Activated CD8-positive, alpha-beta memory T cell treated with anti-CD3 and anti-CD28 coated beads, Interleukin-2, amount 10 ng/mL, durations not matched to agents 7 days and 5 days (primary cell): ENCODE measurements at places on chromosomes 7 and 10. TPM values are rescaled to one million over a fixed set of nuclear protein-coding genes. Genes with fewer than 3 reads are reported as not detected.

DNA sequence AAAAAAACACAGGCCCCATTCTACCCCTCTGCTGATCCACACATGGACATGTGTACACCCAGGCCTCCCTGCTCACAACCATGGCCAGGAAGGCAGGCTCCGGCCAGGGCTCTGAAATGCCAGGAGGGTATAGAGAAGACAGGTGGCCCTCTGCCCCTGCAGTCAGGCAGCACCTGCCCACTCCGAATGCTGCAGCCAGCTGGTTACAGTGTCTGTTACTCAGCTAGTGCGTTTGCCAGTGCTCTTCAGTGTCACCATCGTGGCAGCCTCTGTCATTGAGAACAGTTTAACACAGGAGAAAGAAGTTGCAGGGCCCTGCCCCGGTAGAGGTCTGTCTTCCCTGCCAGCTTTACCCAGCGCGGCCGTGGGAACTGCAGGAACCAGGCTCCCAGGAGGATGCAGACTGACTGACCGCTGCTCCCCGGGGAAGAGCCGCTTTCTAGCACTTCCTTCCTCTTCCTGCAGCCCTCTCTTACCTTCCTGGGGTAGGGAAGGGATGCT is 128.8 kb upstream of the FAM20C start:
- H3K4me1 ChIP-seq = peaks cover 10% of the 10 kb centered on the region
- no peak overlapping the region for H3K4me3 ChIP-seq
- no peaks in the 10 kb centered on the region for H3K36me3 ChIP-seq
- H3K27me3 ChIP-seq = no peaks in the 10 kb centered on the region
- DNase-seq = no peak

DNA sequence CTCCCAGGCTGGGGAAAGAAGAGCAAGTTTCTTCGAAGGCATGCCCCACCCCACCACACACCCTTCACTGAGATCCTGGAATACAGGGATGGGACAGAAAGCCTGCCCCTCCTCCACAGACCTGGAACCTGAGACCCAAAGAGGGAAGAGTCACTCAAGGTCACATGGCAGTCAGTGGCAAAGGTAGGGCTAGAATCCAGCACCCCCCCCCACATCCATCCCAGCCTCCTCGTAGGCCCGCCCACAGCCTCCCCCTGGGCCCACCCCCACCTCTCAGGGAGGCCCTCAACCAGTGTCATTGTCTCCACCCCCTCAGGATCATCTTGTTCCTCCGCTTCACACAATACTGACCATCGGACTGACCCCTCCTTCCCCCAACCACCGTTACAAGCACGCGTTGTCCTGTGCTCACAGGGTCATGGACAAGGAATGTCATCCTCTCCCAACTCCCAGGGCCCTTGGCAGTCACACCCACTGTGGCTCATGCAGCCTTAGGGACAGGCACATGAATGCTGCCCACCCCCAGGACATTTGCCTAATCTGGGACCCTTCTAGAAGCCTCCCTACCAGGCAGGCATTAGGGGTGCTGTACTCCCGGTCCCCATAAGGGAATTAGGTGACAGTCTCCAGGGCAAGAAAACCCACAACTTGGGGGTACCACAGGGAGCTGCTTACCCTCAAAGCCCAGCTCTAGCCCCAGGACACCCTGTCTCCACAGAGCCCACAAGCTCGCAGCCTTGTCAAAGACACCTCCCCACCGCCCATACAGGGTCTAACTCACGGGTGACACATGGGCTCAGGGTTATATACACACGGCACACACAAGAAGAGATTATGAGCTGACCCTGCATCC is 1.4 kb downstream of the KCNH2 start:
- no peaks in the 10 kb centered on the region for H3K36me3 ChIP-seq
- H3K4me3 ChIP-seq = no peak overlapping the region
- H3K4me1 ChIP-seq = peaks cover 21% of the 10 kb centered on the region

GRCh38 chr7:101362334-101363195 is at the start of gene COL26A1:
TSS of gene COL26A1 (plus strand) at chr7:101362875. CDS start at chr7:101363033, 158 bp downstream.
- peaks cover 38% of the 10 kb centered on the region for H3K27me3 ChIP-seq
- H3K27ac ChIP-seq = no peak within 1 kb of the TSS
- no peaks in the 10 kb centered on the region for H3K36me3 ChIP-seq

DNA sequence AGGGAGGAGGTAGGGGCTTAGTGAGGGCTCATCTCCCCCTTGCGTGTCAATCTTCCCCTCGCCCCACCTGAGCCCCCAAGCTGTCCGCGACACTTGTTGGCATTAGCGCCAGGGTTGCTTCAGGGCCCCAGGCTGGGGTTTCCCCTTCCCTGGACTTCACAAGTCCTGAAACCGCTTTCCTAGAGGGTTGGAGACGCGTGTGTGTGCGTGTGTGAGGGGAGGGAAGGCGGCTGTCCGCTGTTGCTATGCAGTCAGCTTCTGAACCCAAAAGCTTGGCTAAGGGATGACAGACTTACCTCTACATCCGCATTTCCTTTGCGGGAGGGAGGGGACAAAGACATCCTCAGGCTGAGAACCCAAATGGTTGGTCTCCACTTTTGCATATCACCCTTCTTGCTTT is 803 bp downstream of the GOLGA7B start:
- no peaks in the 10 kb centered on the region for H3K36me3 ChIP-seq
- no peak for DNase-seq
- peak overlapping the region; percentile 63 for H3K27ac ChIP-seq
- H3K4me3 ChIP-seq = peak overlapping the region; percentile 76

HOXA7 gene
- not detected for total RNA-seq

DNA sequence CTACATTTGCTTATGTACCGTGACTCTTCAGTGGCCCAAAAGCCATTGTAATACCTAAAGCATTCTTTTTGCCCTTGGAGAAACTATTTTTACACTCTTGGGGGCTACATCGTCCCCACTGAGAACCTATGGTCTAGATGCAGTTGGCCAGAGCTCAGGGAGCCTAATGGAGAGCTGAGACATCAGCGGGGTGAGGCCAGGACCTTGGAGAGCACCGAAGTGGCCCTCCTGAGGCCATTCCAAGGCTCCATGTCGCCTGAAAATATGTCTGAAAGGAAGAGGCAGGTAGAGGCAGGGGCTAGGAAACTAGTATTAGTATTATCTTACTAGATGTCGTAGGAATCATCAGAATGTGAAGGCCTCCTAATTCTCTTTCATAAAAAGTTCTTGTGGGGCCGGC is 4.9 kb downstream of the PKD2L1 start:
- H3K27me3 ChIP-seq = peaks cover 13% of the 10 kb centered on the region
- no peak overlapping the region for H3K4me3 ChIP-seq

TSPAN33 gene
- total RNA-seq = 6.1 TPM

DNA sequence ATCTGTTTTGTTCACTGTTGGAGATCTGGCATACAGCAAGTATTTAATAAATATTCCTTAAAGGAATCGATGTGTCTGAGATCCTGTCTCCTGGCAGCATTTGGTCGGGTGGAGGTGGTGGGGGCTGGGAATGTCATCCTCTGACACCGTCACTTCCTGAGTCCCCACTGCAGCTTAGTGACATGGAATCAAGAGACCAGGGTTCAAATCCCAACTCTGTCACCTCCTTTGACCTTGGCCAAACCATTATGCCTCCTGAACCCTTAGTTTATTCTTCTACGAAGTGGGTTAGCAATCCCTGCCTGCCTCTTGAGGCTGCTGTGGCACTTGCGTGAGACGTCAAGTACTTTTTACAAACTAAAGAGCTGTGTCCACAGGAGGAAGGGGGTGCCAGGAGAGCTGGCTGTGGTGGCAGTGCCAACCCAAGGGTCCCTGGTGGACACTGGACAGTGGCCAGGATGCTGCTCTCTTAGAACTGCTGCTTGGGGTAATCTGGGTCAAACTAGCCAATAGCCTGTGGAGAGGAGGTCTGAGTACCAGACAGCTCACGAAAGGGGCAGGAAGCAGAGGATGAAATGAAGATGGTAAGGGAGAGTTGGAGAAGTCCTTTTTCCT is 8.0 kb upstream of the ZMIZ1 start:
- H3K4me1 ChIP-seq = peaks cover 19% of the 10 kb centered on the region
- no peak overlapping the region for H3K4me3 ChIP-seq
- peaks cover 11% of the 10 kb centered on the region for H3K27me3 ChIP-seq
- H3K36me3 ChIP-seq = no peaks in the 10 kb centered on the region
- DNase-seq = no peak

PMS2 gene
- total RNA-seq = 22.5 TPM
